ENCODE measurements at places on chromosomes 3 and 15.

DNA sequence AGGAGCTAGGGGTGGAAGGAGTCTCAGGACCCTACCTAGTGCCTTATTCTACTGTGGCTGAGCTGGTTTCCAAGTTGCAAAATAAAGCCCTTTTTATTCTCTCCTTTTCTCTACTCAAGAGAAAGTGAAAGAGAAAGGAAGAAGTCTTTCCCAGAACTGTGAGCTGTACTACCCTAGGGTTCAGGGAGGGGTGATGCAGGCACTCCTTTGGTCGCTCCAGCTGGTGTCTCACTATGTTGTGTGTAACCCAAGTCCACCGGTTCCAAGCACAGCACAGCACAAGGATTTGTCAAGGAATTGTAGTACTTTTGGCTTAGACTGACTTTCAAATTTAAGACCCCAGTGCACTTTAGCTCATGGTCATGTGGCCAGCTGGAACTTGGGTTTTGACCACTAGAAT is 1721.7 kb downstream of the OTOL1 start:
- DNase-seq, result no peak

GRCh38 chr15:40960925-40961324 is 7.7 kb downstream of the CHAC1 start:
- DNase-seq, result no peak

DNA sequence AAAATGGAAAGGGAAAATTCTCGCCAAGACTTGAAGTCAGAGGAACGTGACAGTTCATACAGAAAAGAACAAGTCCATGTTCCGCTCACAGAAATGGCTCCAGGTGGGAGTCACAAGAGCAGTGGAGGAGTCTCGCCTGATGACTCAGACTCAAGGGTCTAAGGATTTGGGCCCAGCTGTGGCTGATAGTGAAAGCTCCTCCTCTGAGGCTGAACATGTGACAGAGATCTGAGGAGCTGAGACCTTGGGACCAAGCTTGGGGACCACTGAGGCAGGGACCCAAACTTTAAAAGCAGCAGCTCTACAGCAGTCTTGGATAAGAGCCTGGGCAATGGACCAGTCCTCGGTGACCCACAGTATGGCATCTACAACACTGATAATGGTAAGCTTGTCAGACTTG is 9.3 kb upstream of the VEPH1 start:
- DNase-seq, result no peak

DNA sequence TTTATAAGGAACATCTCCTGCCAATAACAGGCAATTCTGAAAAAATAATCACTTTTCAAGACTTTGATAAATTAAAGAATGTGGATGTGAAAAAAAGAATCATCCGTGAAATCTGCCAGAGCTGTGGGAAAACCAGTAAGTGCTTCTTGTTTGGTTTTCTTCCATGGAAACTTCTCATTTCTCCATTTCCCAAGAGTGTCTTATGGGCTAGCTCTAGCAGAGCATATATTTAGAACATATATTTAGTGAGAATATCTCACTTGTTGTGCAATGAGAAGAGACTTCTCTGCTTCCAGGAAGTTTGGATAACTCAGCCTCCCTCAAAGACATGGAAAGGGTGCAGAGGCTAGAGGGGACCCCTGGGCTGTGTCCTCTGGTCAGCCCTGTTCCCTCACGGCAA is 49.9 kb downstream of the COL6A5 start:
- DNase-seq, result no peak

GRCh38 chr3:81839504-81840094 is 78.2 kb upstream of the GBE1 start:
- no peak for DNase-seq

DNA sequence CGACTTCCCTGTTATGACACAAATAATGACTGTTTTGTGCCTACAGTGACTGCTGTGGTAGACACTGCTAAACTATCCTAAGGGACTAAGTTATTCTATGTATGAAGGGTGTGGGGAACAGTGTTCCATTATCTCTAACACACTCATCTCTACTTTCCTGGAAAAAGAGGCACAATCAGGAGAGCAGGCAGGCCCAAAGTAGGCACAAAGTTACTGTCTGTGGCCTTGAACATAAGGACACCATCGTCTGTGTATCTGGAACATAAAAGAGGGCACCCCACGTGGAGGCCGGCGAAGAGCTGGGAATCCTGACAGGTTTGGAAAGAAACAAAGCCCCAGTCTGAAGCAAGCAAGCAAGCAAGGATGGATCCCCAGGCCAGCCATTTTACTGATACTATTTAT is 1.5 kb downstream of the ABCC5 start:
- DNase-seq, result no peak

GRCh38 chr15:69797051-69797595 is 300.6 kb downstream of the TLE3 start:
- no peak for DNase-seq

DNA sequence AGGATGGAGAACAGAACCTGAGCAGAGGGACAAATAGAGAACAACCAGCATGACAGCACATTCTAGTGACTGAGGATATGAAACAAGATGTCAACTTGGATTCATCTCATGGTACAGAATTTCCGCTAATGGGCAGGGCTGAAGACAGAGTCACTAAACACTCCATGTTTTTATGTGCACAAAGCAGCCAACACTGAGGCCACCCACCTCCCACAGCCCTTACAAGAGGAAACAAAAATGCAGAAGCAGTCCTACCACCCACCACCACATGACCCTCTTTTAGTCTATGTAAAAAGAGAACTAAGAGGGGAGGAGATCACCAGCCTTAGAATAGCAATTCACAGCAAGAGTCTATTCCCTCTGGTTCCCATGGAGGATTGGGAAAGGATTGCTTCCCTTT is 131.4 kb upstream of the UBE2E2 start:
- DNase-seq, result no peak

- no peak for DNase-seq
Measured at GRCh38 chr3:54427501-54427900, 305.1 kb downstream of the CACNA2D3 start.

DNA sequence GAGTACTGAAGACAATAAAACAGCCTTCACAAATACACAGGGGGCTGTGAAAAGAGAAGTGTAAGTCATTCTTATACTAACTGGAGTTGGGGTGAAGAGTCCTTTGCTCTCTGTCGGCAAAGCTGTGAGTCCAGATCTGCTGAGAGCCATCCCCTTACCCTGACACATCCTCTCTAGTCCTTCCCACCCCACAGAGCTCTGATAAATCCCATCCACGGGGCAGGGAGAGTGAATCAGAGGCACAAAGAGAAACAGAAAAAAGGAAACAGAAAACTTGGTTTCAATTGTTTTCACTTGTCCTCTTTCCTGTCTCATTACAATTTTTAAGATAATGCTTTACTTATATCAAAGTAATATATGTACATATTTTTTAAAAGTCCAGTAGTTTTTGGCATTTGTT is 18.2 kb upstream of the ZNF639 start:
- no peak for DNase-seq

- DNase-seq, result no peak
Measured at GRCh38 chr3:20490996-20491395, 305.0 kb upstream of the SGO1 start.

GRCh38 chr15:100650685-100651084 is 48.3 kb downstream of the ASB7 start:
- no peak for DNase-seq

- no peak for DNase-seq
Measured at GRCh38 chr15:52005748-52006701, 13.0 kb upstream of the MAPK6 start.

DNA sequence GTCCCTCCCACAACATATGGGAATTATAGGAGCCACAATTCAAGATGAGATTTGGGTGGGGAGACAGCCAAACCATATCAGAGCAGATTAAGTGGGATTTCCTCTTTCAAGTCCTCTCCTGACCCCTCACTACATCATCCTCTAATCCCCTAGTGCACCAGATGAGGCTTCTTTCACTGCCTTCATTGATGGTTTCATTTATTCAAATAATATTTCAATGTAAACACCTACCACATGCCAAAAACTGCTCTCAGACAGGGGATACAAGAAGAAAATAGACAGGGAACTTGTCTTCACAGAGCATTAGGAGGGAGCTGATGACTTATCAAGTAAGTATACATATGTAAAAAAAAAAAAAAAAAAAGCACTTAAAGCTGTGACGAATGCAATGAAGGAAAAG is 180.2 kb downstream of the NTRK3 start:
- no peak for DNase-seq

DNA sequence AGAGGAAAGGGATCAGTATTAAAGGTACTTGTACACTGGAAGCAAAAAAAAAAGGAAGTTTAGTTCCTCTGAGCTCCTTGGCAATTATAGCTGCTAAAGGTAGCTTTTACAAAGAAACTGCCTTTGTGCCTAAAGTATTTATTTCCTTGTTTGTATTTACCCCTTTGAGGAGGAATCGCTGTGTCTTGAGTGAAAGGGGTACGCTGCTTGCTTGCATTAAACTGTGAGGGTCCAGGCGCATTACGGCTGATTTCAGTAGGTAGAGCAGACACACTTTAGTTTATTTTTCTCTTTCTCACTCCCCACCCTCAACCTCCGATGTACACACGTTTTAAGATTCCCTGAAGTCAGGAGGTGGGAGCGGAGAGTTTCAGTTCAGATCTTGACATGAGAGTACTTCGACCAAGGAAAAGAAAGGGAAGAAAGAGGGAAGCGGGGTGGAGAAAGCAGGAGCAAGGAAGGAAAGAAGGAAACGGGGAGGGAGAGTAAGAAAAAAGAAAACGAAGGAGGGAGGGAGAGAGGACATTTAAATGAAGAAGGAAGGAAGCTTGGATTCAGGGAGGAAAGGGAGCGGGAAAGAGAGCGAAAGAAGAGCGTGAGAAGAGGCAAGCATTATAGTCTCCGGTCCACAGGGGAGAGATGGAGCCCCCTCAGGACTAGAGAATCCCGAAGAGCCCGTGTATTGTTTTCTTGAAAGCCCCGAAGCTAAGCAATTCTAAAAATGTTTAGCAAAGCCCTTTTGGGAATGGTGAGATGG is 1.2 kb upstream of the MME start:
- DNase-seq, result no peak

GRCh38 chr15:60773255-60773654 is 294.3 kb upstream of the ICE2 start:
- no peak for DNase-seq

DNA sequence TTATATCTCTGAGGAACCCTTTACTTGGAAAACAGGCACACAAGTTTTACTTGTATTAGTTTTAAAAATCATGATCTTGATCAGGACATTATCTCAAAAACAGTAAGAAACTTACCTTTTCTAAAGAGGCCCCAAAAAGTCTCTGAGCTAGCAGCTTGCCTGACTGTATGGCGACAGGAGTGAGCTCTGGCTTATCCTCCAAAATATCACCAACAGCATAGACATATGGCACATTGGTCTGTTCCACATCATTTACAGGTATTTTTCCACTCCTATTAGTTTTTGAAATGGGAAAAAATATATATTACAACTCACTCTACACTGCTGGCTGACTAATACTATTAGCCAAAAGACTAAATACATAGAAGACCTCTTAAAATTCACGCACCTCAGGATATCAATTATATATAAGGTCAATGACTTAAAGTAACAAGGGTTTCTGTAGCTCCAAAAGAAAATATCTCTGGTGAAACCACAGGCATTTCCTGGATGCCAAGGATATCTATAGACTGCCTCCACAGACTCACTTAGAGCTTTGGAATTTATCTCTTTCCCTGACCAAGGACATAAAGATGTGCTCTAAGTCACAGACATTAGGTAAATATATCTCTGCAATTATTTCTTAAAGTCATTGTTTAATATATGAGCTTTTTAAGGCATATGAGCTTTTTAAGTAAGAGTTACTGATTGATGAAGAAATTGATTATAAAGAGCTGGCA is 33.1 kb downstream of the TXNRD3 start:
- DNase-seq, result no peak

DNA sequence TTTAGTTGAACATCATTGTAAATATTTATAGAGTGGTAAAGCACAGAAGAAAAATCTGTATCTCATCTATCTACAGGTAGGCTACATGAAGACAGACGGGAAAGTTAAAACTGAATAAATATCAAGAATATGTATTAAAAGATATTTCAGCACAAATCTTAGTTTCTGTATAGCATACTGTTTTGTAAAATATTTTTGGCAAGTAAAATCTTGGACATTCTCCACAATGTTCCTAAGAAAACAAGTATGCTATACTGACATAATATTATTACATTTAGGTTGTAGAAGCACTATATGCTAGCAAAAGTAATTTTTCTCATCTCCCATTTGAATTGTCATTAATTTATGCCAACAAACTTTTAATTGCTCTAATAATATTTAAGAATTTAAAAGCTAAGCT is 326.4 kb upstream of the ARL6 start:
- DNase-seq, result no peak

DNA sequence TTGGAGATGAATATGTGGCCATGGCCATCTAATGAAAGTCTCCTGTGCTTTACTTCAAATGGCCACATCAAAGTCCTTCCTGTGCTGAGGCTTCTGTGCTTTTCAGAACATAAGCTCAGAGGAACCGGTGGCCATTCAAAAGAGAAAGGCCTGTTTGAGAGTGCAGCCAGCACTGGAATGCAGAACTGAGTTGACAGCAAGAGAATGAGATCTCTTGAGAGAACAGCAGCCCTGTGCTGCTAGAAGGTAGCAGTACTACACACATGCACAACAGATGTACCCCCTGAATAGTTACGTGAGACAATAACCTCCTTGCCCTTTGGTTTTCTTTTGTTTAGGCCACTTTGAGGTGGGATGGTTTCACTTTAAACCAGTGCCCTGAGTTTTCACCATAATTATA is 292.5 kb downstream of the PTPRG start:
- DNase-seq, result no peak

GRCh38 chr3:104854468-104854867 is 512.2 kb upstream of the ALCAM start:
- DNase-seq, result no peak

DNA sequence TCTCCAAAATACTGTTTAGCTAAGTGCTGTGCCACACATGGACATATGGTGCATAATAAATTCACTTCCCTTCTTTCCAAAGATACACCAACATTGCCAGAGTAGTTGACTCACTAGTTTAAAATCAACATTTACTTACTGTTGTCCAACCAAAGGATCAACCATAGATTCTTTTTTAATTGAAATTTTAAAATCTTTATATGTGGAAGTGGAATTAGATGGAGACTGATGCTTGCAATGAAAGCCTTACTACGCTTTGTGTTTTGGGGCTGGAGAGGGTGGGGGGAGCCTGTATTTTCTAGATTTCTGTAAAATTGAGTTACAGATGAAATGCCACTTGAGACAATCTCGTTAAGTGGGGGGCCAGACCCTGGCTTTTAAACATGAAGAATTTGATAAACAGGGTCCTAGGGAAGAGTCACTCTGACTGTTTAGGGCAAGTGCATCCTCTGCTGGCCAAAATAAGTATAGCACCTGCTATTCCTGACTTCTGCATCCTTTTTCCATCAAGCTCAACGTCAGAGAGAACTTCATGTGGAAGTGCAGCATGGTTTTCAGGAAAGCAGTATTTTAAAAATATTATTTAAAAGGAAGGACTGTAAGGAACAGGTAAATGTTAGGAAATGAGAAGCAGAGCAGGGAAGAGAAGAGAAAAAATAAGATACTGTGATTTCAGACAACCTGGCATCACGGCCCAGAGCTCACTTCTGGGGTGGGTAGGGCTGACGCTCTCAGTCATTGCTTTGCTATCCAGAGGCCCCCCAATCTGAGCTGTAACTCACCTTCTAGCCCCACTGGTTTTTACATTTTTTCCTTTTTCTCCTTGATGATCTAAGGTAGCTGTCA is 76.7 kb downstream of the BOC start:
- no peak for DNase-seq
